ENCODE measurements at places on chromosomes 5 and 9.

DNA sequence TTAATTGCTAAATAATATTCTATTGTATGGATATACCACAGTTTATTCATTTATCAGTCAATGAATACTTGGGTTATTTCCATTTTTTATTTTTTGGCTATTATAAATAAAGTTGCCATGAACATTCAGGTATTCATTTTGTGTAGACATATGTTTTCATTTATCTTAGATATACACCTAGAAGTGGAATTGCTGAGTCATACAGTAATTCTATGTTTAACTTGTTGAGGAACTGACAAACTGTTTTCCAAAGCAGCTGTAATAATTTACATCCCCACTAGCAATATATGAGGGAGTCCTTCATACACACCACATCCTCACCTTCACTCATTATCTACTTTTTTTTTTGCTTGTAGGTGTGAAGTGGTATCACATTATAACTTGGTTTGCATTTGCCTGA lies 123.6 kb downstream of the FBN2 start:
- H3K4me1 ChIP-seq, result no peaks in the 10 kb centered on the region
- H3K36me3 ChIP-seq, result no peaks in the 10 kb centered on the region
- no peak overlapping the region for H3K4me3 ChIP-seq
- H3K27me3 ChIP-seq, result no peaks in the 10 kb centered on the region
- H3K27ac ChIP-seq, result no peak overlapping the region
- no peak for DNase-seq

DNA sequence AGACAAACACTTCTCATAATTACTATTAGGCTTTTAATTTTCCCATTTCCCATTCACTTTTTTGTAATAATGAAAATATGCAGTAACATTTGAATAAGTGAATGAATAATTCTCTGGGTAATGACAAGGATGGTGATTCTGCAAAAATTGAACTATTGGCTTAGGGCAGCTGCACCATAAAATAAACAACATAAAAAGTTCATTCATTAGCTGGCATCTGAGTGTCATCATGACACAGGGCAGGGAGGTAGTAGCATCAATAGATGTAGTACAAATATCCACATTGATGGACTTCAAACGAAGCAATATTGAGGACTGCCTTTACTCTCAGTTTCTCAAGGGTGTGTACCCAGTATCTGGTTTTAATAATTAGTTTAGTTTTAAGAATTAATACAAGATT lies 4.9 kb downstream of the MEGF10 start:
- H3K27me3 ChIP-seq, result peaks cover 11% of the 10 kb centered on the region
- H3K4me1 ChIP-seq, result peaks cover 3% of the 10 kb centered on the region
- DNase-seq, result no peak
- no peaks in the 10 kb centered on the region for H3K36me3 ChIP-seq
- no peak overlapping the region for H3K27ac ChIP-seq
- H3K4me3 ChIP-seq, result no peak overlapping the region

DNA sequence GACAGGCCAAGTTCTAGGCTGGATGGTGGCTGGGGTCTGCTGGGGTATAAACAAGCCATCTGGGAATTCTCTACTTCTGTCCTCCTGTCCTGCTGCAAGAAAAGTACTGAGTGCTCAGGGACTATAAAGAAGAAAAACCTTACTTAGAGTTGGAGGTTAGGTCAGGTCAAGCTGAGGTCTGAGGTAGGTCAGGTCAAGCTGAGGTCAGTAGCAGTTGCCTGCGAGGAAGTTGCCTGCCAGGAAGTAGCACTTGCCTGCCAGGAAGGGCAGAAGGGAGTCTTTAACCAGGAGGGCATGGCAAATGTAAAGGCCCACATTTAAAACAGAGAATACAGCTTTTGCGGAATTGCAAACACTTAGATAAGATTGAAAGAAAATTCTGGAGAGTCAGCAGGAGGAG lies 51.3 kb upstream of the PRLR start:
- H3K4me1 ChIP-seq, result no peaks in the 10 kb centered on the region
- no peaks in the 10 kb centered on the region for H3K27me3 ChIP-seq
- no peak for DNase-seq
- no peaks in the 10 kb centered on the region for H3K36me3 ChIP-seq

- DNase-seq, result no peak
- H3K27ac ChIP-seq, result no peak overlapping the region
- H3K36me3 ChIP-seq, result no peaks in the 10 kb centered on the region
Measured at GRCh38 chr5:106454651-106455415, 1215.9 kb downstream of the EFNA5 start.

DNA sequence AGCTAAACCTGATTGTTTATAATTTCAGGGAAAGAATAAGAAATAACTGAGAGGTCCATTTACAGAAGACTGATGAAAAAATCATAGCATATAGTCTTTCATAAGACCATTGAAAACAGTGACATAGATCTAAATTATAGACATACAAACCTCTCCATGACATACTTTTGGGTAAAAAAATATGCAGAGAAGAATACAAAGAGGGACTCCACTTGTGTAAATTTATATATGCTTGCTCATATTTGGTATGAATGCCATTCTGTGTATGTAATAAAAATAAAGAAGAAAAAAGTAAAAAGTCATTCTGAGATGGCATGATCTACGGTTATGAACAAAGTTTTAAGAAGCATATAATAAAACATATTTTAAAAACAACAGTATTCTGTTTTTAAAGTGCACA lies 310.7 kb downstream of the ASTN2 start:
- H3K36me3 ChIP-seq, result no peaks in the 10 kb centered on the region
- DNase-seq, result no peak
- no peak overlapping the region for H3K4me3 ChIP-seq
- no peaks in the 10 kb centered on the region for H3K27me3 ChIP-seq

- no peak overlapping the region for H3K4me3 ChIP-seq
- H3K27ac ChIP-seq, result no peak overlapping the region
- DNase-seq, result no peak
- H3K36me3 ChIP-seq, result no peaks in the 10 kb centered on the region
Measured at GRCh38 chr5:54002779-54003178, 307.6 kb downstream of the ARL15 start.

DNA sequence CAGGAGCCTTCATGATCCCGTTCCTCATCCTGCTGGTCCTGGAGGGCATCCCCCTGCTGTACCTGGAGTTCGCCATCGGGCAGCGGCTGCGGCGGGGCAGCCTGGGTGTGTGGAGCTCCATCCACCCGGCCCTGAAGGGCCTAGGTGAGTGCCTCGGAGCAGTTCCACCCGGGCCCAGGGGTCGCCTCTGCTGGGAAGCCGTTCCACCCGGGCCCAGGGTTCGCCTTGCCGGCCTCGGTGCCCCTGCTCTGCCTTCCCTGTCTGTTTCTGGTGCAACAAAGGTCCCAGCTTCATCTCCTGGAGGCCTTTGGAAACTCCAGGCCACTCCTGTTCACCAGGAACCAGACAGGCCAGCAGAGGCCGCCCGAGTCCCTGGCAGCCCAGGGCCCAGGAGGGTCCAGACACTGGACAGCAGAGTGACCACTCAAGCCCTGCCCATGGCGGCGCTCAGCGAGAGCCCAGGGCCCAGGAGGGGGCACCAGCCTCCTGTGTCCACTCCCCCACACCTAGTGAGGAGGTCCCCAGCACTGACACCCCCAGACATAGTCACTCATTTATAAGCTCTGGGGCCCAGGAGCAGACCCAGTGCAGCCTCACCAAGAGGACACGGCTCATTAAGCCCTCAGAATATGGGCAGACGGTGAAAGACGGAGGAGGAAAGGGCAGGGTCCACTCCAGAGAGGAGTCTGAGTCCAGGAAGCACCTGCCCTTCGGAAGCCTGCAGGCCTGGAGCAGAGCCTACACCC lies 7.5 kb downstream of the SLC6A19 start:
- no peak overlapping the region for H3K27ac ChIP-seq
- H3K36me3 ChIP-seq, result no peaks in the 10 kb centered on the region
- H3K4me3 ChIP-seq, result no peak overlapping the region
- peak; percentile 38 for DNase-seq
- H3K4me1 ChIP-seq, result peaks cover 9% of the 10 kb centered on the region

DNA sequence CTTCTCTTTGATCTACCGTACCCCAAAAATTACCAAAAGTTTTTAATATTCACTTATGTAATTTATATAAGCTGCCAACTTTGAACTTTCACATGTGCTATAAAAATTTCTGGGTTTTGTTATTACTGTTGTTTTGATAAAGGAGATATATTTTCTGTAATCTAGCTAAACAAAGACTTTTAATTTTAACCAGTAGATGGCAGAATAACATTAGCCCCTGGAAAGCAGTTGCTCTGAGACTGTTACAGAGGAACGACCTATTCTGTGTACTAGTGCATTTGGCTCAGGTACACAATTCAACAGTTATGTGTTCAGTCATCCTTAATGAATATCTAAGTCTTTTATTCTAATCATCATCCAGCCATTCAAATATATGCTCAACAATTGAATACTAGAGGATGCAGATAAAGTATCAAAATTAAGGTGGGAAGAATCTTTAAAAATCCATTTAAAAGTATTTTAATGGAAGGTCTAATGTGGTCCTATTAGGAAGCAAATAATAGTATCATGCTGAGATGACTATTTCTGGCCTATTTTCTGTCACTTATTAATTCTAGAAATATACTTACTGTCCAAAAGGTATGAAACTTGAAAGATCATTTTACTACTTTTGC lies 8.6 kb downstream of the KLHL9 start:
- H3K27me3 ChIP-seq, result no peaks in the 10 kb centered on the region
- DNase-seq, result no peak
- H3K36me3 ChIP-seq, result peaks cover 23% of the 10 kb centered on the region
- H3K4me1 ChIP-seq, result peaks cover 11% of the 10 kb centered on the region
- no peak overlapping the region for H3K27ac ChIP-seq

- no peak for DNase-seq
- no peaks in the 10 kb centered on the region for H3K27me3 ChIP-seq
- H3K4me3 ChIP-seq, result no peak overlapping the region
- H3K27ac ChIP-seq, result no peak overlapping the region
Measured at GRCh38 chr5:11658376-11658775, 245.9 kb downstream of the CTNND2 start.

- DNase-seq, result peak; percentile 75
- no peak overlapping the region for H3K4me3 ChIP-seq
- H3K4me1 ChIP-seq, result no peaks in the 10 kb centered on the region
- no peaks in the 10 kb centered on the region for H3K27me3 ChIP-seq
- no peaks in the 10 kb centered on the region for H3K36me3 ChIP-seq
Measured at GRCh38 chr5:7094626-7095025, 301.3 kb upstream of the ADCY2 start.

- no peak for DNase-seq
- H3K4me3 ChIP-seq, result no peak overlapping the region
- H3K27me3 ChIP-seq, result no peaks in the 10 kb centered on the region
- H3K4me1 ChIP-seq, result no peaks in the 10 kb centered on the region
- no peak overlapping the region for H3K27ac ChIP-seq
Measured at GRCh38 chr5:139051392-139051791, 146.8 kb downstream of the SIL1 start.

DNA sequence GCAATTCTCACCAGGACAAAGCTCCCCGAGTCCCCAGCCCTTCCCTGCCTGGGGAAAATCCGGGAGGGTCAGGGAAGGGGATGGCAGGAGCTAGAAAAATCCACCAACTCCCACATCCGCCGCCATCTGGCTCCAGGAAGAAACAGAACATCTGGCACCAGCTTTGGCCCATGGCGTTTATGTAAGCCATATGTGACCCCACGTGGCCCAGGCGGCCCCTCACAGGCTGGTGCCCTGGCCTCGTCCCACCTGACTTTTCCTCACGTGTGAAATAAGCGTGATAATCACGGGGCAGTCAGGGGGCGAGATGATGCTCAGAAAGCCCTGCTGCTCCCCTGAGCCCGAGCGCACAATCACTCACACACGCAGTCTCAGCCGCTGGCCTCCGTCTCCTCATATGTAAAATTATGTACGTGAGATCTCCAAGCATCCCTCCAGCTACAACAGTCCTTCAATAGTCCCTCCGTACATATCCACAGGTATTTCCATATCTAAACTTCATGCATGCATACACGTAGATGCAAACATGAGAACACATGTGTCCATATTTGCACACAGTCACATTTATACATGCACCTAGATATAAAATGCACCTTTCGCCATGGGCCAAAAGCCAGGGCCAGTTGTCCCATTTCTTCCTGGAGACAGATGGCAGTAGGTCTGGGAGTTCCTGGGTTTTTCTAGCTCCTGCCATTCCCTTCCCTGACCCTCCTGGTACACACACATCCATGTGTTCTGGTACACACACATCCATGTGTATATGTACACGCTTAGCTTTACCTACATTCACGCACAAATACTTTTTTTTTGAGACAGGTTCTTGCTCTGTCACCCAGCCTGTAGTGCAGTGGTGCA lies 28.9 kb downstream of the PLPP7 start:
- H3K27ac ChIP-seq, result no peak overlapping the region
- no peak overlapping the region for H3K4me3 ChIP-seq
- no peaks in the 10 kb centered on the region for H3K36me3 ChIP-seq
- peaks cover 26% of the 10 kb centered on the region for H3K27me3 ChIP-seq

GRCh38 chr5:159208514-159209437 lies 577 bp downstream of the RNF145 start:
- peaks cover 40% of the 10 kb centered on the region for H3K4me1 ChIP-seq
- no peaks in the 10 kb centered on the region for H3K27me3 ChIP-seq
- DNase-seq, result peak; percentile 27
- peak overlapping the region; percentile 97 for H3K27ac ChIP-seq
- H3K36me3 ChIP-seq, result no peaks in the 10 kb centered on the region

GRCh38 chr9:99336005-99336404 lies 113.9 kb downstream of the SEC61B start:
- no peaks in the 10 kb centered on the region for H3K4me1 ChIP-seq
- H3K27me3 ChIP-seq, result no peaks in the 10 kb centered on the region
- H3K27ac ChIP-seq, result no peak overlapping the region
- H3K4me3 ChIP-seq, result no peak overlapping the region

DNA sequence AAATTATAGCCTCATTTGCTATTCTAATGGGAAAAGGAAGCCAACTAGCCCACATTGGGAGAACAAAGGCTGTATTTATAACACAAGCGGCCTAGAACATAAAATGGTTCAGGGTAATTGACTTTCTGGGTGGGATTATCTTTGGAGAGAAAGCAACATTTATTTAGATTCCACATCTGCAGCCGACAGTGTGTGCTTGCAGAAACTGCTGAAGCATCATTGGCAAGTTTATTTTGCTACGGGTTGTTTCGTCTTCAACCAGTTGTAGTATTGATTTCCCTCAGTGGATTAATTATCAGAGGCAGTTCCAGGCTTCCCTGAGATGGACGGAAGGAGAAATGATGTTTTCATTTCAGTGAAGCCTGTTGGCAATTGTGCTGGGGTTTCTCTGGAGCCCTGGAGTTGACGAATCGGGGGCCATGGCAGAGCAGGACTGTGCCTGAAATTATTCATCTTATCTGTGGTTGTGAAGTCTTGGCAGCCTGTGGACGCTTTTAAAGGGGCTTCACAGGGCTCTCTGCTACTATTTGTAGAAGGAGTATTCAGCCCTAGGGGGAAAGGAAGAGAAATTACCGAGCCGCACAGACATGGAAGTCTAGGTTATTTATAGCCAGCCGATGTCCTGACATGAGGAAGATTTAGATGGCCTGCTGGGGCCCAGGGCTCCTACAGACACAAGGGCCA lies 290.6 kb upstream of the IRX4 start:
- no peaks in the 10 kb centered on the region for H3K4me1 ChIP-seq
- no peak overlapping the region for H3K27ac ChIP-seq
- DNase-seq, result peak; percentile 34
- peaks cover 4% of the 10 kb centered on the region for H3K27me3 ChIP-seq
- H3K36me3 ChIP-seq, result no peaks in the 10 kb centered on the region

All from stomach (tissue), 19 donors.